Nucleus accumbens (tissue), 56 donors: ENCODE measurements at places on chromosomes 13 and 19.

GRCh38 chr13:50697746-50698539 lies 145.5 kb downstream of the DLEU7 start:
- DNase-seq, result no peak

GRCh38 chr13:110308656-110309359 lies 1.7 kb downstream of the COL4A2 start:
- DNase-seq, result no peak

GRCh38 chr13:31261241-31261640 lies 61.5 kb downstream of the B3GLCT start:
- DNase-seq, result no peak

GRCh38 chr13:80447747-80448146 lies 106.8 kb upstream of the SPRY2 start:
- no peak for DNase-seq

DNA sequence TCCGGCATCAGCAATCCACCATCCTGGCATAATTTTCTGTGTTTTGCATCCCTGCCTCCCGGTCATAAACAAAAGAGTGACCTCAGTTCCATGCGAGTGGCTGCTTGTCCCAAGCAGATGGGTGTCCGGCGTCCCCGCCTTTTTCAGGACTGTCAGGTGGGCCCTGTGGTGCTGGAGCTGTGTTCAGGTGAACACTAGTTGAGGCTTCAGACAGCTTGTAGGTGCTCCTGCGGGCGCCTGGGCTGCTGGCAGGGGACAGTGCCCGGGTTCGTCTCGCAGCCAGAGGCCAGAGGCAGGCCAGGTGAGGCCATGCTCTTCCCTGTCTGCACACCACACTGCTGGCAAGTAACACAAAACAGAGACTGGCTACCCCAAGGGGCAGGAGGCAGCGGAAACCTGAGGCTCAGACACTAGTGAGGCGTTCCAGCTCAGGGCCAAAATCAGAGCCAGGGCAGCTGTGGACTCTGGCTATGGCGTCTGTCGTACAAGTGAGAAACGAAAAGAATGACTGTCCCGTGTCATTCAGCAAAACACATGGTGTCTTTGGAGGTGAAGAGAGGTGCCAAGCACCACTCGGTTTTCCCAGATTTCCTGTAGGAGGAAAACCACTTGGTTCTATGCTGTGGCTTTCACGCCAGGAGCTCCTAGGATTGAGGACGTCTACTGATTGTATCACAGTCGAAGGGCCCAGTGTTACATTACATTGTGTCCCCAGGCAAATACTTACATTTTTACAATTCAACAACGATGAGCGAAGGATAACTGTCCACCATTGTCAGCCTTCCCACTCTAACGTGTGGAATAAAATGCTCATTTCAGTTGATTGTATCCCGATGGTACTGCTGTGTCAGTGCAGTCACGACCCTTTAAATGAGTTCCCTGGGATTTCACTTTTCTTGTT lies 104.0 kb downstream of the ATP11A start:
- DNase-seq, result no peak

GRCh38 chr19:7883796-7884570 lies 4.3 kb upstream of the LRRC8E start:
- no peak for DNase-seq

DNA sequence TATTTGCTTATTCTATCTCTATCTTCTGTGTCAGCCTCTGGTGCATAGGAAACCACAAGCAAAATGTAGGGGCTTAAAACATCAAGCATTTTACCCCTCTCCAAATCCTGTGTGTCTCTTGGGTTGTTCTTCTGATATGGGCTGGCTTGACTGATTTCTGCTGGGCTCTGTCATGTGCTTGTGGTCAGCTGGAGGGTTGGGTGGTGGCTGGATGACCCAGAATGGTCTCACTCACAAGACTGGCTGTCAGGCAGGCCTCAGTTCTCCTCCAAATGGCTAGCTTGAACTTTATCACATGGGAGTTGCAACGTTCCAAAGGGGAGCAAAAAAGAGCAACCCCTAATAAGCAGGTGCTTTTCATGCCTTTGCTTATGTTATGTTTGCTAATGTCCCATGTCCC lies 9.6 kb upstream of the LYPD5 start:
- DNase-seq, result no peak

GRCh38 chr19:11663181-11663591 lies 65.9 kb downstream of the ZNF627 start:
- DNase-seq, result no peak

DNA sequence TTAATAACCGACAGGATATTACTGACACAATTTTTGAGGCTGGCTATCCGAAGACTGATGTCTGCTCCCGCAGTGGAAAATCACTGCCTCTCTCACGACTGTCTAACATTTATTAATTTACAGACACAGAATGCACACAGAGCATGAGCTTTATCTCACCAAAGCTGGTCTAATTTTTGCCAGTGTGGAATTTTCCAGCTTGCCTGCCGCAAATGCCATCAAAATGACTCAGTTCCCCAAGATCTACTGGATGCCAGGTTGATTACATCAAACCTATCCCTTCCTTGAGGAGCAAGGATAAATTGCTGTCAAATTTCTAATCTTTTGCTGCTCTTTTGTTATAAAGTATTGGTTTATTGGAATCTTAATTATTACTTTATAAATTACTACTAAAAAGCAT lies 1775.1 kb upstream of the PCDH20 start:
- no peak for DNase-seq

DNA sequence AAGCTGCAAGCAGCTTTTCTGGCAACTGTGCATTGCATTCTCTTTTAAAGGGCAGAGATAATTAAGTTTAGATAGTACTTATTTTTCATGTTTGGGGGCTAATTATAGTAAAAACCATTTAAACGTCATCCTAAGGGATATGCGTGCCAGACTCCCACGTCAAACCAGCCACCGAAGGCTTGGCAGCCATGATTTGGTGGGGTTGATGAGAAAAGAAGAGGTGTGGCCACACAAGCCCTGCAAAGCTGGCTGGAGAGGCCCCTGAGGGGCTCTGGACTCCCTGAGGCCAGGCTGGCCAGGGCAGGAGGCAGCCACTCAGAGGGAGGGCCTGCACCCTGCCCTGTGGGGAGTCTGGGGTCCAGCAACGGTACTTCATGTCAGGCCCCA lies 17.5 kb downstream of the PEPD start:
- no peak for DNase-seq

GRCh38 chr13:50452756-50453155 lies 390.7 kb downstream of the DLEU7 start:
- no peak for DNase-seq

DNA sequence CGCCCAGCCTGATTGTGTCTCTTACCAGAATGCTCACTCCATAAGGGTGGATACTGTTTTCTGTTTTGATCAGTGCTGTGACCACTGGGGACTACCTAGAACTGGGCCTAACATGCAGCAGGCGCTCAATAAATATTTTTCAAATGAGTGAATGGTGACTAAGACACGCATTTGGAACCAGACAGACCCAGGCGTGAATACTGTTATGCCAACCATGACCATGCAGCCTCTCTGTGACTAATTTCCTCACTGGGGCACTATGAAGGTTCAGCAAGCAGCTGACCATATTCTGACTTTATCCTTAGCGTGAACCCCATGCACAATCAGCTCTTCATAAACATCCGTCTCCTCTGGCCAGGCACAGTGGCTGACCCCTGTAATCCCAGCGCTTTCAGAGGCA lies 13.0 kb upstream of the SPC24 start:
- no peak for DNase-seq

- no peak for DNase-seq
These were observed 3.6 kb downstream of the ADGRE1 start for GRCh38 chr19:6890938-6891337.

DNA sequence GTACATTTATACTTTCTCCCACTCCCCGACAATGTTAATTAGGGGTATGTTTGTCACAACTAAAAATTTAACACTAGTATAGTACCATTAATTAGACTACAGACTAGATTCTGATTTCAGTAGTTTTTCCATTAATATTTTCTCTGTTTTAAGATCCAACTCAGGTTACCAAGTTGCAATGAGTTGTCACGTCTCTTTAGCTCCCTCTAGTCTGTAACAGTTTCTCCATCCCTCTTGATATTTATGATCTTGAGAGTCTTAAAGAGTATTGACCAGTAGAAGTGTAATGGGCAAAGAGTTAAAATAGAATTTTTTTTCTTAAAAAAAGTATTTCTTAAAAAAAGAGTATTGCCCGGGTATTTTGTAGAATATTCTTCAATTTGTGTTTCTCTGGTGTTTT lies 598.1 kb downstream of the TBC1D4 start:
- no peak for DNase-seq

DNA sequence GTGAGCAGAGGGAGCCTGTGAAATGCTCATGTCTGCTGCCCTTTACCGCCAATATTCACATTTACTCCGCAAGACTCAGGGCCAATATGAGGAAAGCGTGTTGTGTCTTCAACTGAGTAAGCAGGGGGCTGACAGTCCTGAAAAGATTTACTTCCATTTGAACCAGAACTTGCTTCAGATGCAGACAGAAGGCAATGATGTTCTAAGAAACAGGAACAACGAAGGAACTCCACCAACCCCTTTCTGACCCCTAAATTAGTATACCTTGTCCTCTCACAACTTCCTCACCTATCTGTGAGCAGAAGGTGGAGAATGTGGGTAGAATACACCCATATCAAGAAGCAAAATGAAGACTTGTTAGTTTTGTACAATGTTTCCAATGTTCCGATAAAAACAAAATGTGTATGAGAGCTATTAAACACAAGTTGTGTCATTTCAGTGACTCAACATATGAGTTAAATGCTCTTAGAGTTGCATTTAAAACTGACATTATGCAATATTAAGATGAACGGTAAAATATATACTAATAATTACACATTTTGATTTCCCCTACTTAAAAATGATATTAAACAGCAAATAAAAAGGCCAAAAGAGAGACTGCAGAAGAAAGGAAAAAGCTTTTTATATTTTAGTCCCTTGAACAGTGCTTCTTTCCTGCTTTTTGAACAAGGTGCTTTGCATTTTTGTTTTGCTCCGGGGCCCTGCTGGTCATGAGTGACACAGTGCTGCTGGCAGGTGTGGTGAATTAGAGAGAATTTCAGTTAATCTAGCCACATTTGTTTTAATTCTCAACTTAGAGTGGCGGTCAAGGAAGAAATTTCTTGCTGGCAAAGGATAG lies 16.0 kb downstream of the TMEM272 start:
- DNase-seq, result no peak

DNA sequence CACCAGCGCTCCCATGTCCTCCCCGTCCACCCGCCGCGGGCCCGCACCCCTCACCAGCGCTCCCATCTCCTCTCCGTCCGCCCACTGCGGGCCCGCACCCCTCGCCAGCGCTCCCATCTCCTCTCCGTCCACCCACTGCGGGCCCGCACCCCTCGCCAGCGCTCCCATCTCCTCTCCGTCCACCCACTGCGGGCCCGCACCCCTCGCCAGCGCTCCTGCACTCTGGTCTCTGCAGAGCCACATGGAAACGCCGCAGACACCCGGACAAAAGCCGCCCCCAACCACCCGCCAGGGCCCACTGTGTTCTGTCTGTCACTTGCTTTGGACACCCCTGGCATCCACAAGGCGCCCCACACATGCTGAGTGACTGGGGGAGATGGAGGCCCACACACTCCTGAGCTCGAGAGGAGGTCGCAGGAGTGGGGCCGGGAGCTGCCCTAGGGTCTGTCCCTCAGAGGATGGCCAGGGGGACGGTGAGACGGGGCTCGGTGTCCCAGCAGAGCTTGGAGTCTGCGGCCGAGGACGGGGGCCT lies 7.4 kb downstream of the CFD start:
- no peak for DNase-seq

DNA sequence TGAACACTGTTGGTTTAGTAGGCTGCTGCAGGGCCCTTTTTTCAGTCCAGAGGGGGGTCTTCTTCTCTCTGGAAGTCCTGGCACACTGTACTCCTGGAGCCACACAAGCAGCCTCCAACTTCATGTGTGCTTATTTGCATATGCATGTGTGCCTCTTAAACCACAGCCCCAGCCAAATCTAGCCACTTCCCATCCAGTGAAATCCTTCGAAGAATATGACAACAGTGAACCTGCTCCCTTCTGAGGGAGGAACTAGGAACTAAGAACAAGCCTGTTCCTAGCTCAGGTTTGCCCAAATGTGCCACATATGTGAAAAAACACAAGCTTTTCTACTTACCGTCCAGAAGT lies 348.5 kb downstream of the FOXO1 start:
- no peak for DNase-seq

DNA sequence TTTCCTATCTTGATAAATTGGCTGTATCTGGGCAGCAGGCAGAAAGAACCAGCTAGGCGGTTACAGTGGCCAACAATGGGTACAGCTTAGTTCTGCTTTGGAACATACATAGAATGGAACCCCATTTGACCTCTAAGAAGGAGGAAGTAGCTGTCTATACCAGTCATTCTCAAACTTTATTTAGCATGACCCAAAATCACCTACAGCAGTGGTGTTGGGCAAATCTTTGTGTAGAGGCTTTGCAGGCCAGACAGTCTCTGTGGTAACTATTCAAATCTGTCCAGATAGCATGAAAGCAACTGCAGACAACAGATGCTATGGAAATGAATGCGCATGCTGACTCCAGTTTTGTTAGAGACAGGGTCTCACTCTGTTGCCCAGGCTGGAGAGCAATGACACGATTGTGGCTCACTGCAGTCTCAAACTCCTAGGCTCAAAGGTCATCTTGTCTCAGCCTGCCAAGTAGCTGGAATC lies 12.0 kb upstream of the KCNC3 start:
- DNase-seq, result no peak

DNA sequence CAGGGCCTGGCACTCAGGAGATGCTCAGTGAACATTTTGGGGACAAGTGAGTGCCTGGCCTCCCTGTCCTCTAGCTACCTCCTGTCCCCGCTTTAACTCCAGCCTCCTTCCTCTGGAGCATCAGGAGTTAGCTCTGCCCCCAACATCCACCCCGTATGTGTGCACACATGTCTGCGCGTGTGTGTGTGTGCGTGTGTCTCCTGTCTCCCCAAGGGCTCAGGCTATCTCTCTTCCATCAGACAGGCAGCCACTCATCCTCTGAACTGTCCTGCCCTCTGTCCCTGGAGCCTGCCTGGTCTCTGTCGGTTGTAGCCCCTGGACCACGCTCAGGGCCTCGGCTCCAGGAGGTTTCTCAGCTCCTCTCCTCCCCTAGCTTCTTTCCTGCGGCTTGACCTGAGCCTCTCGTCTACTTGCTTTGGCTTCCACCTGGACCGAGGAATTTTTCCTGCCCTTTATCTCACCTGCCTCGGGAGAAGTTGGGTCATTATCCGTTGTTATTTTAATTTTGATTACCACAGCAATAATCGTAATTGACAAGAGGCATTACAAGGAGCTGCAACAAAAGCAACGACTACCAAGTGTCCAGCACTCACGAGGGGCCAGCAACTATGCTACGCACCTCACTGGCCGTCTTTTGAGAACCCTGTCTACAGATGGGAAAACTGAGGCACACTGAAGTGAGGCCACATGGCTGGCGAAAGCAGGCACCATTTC lies 32.0 kb upstream of the ASF1B start:
- DNase-seq, result no peak

GRCh38 chr19:15324791-15325519 lies 7.4 kb downstream of the BRD4 start:
- DNase-seq, result no peak

- DNase-seq, result no peak
These were observed 44.3 kb downstream of the RAP2A start for GRCh38 chr13:97478247-97478646.
